Activated T-cell treated with anti-CD3 and anti-CD28 coated beads, Interleukin-2, amount 50 U/mL, for 48 hours (primary cell): ENCODE measurements at places on chromosomes 7 and 10.

DNA sequence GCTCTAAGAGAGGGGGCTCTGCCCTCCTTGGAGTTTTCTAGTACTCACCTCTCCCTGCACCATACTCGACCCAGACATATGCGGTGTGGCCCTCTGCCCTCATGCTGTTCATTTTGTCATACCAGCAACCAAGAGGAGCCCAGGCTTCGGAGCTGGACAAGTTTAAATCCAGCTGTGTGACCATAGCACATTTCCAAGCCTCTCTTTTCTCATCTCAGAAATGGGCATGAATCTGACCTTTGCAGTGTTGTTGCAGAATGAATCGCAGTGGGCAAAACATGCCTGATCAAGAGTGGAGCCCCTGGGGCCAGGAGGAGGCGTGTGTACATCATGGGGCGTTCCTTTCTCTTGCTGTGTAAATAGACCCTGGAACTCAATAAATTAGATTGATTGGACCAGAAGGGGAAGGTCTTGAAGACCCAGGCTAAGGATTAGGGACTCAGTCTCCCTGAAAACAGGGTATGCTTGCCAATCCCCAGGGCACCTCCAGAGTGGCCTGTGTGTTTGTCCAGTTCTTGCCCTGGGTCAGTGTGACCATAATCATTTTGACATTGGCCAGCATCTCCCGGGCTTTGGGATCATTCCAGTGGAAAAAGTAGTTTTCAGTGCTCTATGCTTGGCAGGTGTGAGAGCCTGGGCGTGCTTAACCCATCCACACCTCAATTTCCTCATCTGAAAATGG, 59.6 kb downstream of the ZMIZ1 start:
- no peak for DNase-seq

GRCh38 chr7:143938379-143939243, 3.6 kb downstream of the OR2F2 start:
- no peak for DNase-seq

GRCh38 chr7:54349229-54349628, 192.9 kb upstream of the VSTM2A start:
- DNase-seq: no peak

- no peak for DNase-seq
Observed at GRCh38 chr7:86785641-86786040, 141.9 kb downstream of the GRM3 start.

DNA sequence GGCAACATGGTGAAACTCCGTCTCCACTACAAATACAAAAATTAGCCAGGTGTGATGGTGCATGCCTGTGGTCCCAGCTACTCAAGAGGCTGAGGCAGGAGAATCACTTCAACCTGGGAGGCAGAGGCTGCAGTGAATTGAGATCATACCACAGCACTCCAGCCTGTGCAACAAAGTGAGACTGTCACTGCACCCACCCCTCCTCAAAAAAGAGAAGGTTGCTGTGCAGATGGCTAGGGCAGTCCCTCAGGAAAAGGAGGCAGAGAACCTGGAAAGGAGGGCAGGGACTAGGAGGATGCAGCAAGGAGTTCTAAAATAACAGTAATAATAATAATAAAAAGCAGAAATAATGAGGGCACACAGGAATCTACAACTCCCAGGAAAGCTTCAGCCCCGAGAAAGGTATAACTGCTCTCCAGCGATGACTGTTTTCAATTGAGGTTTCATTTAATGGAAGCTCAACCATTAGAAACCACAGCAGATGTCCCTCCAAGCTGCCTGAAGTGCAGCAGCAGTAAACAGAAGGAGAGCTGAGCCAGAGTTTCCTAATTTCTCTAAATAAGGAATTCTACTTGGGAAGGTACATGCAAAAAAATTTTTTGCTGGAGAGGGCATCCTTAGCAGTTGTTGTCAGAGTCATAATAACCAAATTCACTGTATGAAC, 326.5 kb downstream of the GATA3 start:
- DNase-seq: no peak

DNA sequence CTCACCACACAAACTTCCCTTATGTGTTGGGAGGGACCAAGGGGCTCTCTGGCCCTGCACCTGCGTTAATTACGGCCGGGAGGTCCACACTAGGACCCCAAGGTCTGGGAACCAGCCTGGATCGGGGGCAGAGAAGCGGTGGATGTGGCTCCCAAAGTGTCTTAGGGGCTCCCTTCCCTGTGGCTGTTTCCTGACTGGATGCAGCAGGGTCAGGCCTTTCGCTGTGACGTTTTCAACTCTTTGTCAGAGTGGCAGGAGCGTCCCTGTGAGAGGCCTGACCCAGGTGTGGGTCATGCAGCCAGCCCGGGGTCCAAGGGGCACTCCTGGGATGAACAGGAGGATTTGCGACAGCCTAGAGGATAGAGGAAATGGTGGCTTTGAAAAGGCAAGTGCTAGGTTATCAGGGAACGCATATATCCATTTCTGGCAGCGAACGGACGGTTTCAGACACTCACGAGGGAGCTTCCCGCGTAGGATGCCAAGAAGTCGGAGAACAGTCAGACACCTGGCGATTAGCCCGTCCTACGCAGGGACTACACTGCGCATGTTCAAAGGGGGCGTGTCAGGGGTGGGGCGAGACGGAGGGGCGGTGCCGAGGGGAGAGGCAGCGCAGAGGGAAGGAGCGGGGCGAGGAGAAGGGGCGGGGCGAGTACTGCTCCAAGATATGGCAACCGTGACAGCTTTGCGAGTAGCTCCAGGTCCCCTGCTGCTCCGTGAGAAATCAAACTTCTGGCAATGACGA, 46.2 kb upstream of the ZNF716 start:
- DNase-seq: no peak

DNA sequence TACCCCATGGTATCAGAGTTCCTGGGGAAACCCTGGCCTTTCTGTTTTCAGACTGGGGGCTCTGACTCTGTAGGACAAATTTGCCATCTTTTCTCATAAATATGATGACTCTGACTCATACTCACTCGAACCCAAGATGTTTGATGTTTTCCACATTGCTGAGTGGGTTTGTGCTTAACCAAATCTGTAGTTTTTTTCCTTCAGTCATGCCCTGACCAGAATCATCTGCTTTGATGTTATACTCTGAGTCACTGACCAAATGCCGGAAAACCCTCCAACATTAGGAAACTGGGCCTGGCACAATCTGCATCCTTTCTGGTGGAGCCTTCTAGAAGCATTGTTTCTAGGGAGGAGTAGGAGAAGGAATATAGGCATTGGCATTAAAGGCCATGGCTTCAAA, 118.7 kb downstream of the C10orf105 start:
- no peak for DNase-seq

DNA sequence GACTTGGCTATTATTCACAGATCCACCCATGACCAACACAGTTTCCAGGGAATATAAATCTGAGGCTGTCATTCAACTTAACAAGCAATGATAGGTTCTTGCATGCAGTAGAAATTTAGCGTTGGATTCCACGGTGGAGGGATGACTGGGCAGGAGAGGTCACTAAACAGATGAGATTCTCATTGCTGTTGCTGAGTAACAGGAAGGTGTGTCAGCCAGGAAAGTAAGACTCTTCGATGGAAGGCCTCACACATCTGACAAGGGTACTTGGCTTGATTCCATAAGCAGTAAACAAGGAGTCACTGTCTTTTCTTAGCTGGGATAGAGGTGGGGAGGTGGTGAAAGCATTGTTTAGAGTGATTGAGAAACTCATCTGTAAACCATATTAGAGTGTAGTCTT, 1152.0 kb downstream of the SORCS3 start:
- no peak for DNase-seq

- DNase-seq: no peak
Observed at GRCh38 chr7:96408881-96409280, 87.0 kb upstream of the SLC25A13 start.

GRCh38 chr7:1404898-1405548, 54.2 kb downstream of the MICALL2 start:
- no peak for DNase-seq

DNA sequence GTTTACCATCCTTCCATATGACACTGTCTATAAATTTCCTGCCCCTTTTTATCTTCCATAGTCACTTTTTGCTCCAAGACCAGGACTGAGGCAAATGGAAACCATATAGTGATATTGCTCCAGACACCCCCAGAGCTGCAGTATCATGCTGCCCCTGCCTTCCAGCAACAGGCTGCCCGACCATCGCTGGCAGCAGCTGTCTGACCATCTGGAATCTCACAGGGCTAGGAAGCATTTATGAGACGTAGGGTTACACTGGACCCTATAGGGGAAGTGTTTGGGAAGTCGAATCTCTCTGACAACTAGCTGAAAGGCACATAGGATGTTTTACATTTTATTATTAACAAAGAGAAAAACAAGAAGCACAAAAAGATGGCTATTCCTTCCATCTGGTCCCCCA, 19.4 kb downstream of the ENO4 start:
- no peak for DNase-seq

DNA sequence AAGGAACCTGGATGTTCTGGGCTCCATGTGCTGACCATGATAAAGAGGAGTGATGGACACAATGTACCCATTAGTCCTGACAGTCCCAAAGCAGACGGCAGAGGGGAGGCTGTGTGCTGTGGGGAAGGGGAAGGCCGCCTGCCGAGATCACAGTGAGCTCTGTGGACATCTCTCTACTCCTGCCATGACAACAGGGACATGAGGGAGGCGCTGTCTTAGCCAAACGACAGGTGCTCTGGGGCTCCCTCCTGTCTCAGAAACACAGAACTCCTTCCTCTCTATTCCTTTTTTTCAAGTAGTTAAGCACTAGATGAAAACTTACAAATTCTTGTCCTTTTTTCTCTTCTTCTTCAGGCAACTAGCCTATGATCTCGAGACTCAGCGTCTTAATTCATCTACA, 113.1 kb downstream of the RNF32 start:
- DNase-seq: no peak

DNA sequence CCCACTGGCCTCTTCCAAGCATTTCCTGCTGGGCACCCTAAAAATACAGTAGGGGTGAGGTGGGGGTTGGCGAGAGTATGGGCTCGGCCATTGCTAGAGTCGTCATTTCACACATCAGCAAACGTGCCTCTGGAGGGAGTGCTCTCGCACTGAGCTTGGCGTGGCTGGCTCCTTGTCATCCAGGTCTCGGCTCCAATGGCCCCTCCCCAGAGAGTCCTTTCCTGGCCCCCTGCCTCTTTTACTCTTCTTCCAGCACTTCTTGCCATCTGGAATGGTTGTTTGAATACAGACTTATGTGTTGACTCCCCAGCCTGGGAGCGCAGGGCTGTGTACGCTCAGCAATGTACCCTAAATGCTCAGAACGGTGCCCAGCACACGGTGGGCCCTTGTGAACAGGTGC, 18.8 kb downstream of the UNC5B start:
- DNase-seq: no peak

GRCh38 chr7:41731493-41732435, 28.9 kb upstream of the INHBA start:
- no peak for DNase-seq

DNA sequence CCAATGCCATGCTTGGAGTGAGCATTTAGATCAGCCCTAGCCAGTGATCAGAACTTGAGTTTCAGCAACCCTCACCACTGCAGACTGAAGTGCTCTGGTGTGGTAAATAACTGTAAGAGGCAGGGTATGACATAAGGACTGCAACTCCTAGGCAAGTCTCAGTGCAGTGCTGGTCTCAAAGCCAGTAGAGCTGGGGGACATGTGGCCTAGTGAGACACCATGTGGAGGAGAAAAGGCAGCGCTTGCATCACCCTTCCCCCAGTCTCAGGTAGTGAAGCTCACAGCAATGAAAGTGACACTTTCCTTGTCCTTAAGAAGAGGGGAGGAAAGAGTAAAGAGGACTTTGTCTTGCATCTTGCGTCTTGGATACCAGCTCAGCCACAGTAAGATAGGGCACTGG, 386.8 kb upstream of the POT1 start:
- no peak for DNase-seq

DNA sequence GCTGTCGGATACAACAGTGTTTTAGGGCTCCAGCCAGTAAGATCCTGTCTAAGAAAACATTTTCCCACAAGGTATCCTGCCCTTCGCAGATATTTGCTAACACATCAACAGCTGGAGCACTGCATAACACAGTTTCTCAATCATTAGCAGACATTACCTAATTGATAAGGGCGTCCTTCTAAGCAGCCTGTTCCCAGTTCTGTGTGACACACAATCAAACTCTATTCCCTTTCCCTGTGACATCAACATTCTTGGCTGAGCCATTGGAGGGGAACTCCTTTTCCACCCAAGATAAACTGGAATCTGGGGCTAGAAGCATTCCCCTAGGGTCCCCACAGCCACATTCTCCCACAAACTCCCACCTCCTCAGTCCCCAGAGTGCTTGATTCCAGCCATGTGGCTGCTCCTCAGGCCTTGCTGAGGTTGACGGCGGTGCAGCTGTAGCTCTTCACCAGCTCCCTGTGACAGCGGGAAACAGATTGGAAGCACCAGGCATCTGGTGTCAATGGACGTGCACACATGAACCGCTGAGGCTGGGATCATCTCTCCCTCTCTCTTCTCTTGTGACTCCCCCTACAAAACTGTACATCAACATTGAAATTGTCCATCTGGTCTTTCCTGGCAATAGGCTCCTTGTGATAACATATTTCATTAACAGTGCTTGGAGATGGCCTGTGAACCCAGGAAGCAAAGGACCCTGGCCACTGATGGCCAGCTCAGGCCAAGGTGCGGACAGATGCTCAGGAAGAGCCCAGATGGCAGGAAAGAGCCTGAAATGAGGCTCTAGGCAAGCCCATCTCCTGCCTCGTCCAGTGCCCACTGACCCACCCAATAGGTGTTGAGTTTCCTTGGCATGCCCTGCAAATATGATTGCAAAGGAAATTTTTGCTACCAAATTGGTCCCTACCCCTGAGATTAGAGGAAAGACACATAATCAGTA, 131.1 kb upstream of the TBX20 start:
- DNase-seq: no peak

GRCh38 chr10:125097409-125098070, 62.8 kb downstream of the CTBP2 start:
- no peak for DNase-seq

DNA sequence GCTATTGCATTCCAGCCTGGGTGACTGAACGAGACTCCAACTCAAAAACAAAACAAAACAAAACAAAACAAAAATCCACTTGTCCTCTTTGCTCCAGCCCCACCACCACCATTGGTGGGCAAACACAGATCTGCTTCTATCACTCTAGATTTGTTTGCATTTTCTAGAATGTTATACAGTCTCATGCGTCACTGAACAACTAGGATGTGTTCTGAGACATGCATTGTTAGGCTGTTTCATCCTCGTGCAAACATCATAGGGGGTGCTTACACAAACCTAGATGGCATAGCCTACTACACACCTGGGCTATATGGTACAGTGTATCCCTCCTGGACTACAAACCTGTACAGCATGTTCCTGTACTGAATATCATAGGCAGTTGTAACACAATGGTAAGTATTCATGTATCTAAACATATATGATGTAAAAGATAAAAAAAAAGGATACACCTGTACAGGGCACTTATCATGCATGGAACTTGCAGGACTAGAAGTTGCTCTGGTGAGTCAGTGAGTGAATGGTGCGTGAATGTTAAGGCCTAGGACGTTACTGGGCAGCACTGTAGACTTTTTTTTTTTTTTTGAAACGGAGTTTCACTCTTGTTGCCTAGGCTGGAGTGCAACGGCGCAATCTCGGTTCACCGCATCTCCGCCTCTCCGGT, 45.3 kb downstream of the BTBD16 start:
- DNase-seq: no peak
